Esophagus muscularis mucosa (tissue), 4 donors: ENCODE measurements at places on chromosomes 16 and 17. TPM values are rescaled to one million over a fixed set of nuclear protein-coding genes. Genes with fewer than 3 reads are reported as not detected.

Gene TSNAXIP1
- total RNA-seq, result 0.83 TPM

Gene RGS9
- total RNA-seq, result 22.4 TPM

GRCh38 chr17:30336369-30337171 lies 2.7 kb upstream of the TMIGD1 start:
- H3K27ac ChIP-seq, result no peak overlapping the region
- peak; percentile 86 for DNase-seq
- no peaks in the 10 kb centered on the region for H3K27me3 ChIP-seq
- H3K36me3 ChIP-seq, result no peaks in the 10 kb centered on the region

DNA sequence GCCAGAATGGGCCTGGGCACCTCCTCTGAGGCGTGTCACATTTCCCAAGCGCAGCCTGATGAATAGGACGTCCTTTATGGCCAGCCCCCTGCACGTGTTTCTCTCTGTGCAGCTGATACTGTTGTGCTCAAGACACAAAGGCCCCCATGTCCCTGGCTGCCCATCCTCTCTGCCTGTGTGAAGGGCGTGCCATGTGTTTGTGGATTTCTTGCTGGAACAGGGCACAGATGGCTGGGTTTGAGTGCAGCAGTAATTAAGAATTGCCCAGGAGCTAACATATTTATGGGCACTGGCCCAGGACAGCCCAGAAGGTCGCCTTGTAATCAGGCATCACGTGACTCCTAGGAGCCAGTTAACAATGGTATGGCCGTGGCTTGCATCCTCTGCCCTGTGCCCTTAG lies 181.1 kb downstream of the CCDC182 start:
- no peak for DNase-seq
- no peaks in the 10 kb centered on the region for H3K4me1 ChIP-seq
- no peak overlapping the region for H3K27ac ChIP-seq
- H3K27me3 ChIP-seq, result no peaks in the 10 kb centered on the region
- H3K4me3 ChIP-seq, result no peak overlapping the region
- no peaks in the 10 kb centered on the region for H3K36me3 ChIP-seq

GRCh38 chr16:4139968-4140367 lies 23.7 kb upstream of the ADCY9 start:
- H3K36me3 ChIP-seq, result no peaks in the 10 kb centered on the region
- H3K27me3 ChIP-seq, result no peaks in the 10 kb centered on the region
- DNase-seq, result no peak
- no peaks in the 10 kb centered on the region for H3K4me1 ChIP-seq
- H3K4me3 ChIP-seq, result no peak overlapping the region
- no peak overlapping the region for H3K27ac ChIP-seq

DNA sequence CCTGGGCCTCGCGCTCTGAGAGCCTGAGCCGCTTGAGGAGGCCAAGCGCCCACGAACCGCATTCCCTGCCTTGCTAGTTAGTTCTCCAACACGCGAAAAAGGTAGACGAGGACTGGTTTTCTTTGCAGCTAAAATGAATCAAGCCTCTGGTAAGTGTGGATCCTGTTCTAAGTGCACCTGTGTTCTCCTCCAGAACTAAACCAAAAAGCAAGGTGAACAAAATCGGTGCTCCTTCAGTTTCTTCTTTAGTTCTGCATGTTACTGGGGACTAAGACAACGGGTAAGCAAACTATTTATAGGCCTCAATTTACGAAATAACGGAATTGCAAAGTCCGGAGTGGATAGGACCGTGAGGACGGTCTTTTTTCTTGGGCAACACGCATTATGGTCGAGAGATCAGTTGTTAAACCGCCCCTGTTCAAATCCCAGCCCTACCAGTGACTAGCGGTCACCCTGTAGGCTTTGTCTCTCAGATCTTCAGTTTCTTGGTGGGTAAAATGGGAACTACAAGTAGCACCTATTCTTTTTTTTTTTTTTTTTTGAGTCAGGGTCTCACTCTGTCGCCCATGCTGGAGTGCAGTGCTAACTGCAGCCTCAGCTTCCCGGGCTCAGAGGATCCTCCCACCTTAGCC lies 993 bp upstream of the ANKRD11 start:
- H3K27me3 ChIP-seq, result no peaks in the 10 kb centered on the region
- no peaks in the 10 kb centered on the region for H3K36me3 ChIP-seq
- no peak for DNase-seq
- peak overlapping the region; percentile 75 for H3K4me3 ChIP-seq
- H3K4me1 ChIP-seq, result peaks cover 43% of the 10 kb centered on the region
- peak overlapping the region; percentile 98 for H3K27ac ChIP-seq

- H3K36me3 ChIP-seq, result no peaks in the 10 kb centered on the region
- DNase-seq, result no peak
- H3K4me3 ChIP-seq, result no peak overlapping the region
Measured at GRCh38 chr16:57306676-57307341, 22.3 kb upstream of the PLLP start.

Gene CCDC144A
- total RNA-seq, result 0.58 TPM

DNA sequence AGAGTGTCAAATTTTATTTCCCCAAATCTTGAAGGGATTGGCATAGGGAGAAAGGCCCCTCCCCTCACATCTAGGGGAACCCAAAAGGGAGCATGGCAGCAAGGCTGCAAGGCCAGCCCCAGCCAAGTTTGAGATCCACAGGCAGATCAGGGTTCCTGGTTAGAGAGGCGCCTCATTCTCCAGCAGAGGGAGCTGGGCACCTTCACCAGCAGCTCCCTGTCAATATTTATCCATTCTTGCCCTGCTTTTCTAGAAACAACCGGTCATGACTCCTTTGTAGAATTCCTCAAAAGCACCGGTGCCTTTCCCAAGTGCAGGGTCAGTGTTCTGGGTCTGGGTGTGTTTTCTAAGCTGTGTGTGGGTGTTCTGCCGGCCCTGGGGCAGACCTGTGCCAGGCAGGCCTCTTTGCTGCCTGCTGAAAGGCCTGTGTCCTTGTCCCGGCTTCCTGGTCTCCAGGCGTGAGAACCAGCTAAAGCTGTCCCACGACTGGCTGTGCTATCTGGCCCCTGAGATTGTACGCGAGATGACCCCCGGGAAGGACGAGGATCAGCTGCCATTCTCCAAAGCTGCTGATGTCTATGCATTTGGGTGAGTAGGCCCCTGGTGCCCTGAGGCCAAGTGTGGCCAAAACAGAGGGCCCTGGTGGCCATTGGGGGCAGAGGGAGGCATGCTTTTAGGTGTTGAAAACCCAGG lies 21.2 kb upstream of the LGALS9 start:
- no peaks in the 10 kb centered on the region for H3K27me3 ChIP-seq
- peaks cover 87% of the 10 kb centered on the region for H3K36me3 ChIP-seq
- H3K4me1 ChIP-seq, result peaks cover 2% of the 10 kb centered on the region
- DNase-seq, result no peak

GRCh38 chr17:17528696-17529652 lies 32.8 kb upstream of the RASD1 start:
- no peak overlapping the region for H3K4me3 ChIP-seq
- DNase-seq, result no peak
- no peak overlapping the region for H3K27ac ChIP-seq

DNA sequence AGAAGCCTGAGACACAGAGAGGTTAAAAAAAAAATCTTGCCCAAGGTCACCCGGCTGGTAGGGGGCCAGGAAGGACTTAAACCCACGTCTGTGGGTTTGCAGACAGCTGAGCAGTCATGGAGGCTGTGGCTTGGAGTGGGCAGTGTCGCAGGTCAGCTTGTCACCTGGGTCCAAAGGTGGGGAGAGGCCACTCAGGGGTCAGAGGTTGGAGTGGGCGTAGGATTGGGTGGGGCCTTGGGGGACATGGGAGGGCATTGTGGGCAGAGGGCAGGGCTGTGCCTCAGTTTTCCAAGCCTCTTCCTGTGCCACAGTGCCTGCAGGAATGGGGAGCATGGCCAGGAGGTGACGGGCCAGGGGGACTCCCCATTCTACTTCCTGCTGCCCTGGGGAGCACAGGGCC lies 2.0 kb upstream of the NDRG4 start:
- DNase-seq, result no peak
- peaks cover 31% of the 10 kb centered on the region for H3K27me3 ChIP-seq
- no peak overlapping the region for H3K4me3 ChIP-seq
